ENCODE measurements at places on chromosomes 16 and 17.

DNA sequence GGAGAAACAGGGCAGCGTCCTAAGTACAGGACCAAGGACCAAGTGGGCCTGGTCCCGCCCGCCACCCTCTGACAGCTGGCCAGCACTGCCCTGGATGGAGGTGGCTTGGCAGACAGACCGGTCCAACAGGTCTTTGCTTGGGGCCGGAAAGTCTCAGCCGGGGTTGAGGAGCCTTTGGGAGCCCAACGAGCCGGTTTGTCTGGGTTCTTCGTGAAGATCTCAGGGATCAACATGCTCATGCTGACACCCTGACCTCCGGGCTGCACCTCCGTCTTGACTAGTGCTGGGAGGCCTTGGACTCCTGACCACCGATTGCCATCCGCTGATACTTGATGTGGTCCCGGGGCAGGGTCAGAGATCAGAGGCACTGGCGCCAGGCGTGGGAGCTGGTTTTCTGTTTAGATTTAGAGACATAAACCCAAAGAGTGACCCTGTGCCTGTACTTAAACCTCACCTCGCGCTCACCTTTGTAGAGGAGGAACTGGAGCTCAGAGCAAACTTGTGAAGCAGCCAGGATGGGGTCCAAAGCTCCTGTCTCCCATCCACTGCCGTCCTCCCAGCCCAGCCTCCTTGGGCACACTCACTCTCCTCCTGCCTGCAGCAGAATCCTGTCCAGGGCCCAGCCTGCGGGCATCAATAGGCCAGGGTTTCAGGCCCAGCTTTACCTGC lies 92.1 kb upstream of the GSE1 start:
- DNase-seq: no peak

- DNase-seq: no peak
Observed at GRCh38 chr17:30347488-30347887, 13.6 kb upstream of the TMIGD1 start.

GRCh38 chr16:14181371-14182050 lies 110.4 kb downstream of the MRTFB start:
- no peak for DNase-seq

DNA sequence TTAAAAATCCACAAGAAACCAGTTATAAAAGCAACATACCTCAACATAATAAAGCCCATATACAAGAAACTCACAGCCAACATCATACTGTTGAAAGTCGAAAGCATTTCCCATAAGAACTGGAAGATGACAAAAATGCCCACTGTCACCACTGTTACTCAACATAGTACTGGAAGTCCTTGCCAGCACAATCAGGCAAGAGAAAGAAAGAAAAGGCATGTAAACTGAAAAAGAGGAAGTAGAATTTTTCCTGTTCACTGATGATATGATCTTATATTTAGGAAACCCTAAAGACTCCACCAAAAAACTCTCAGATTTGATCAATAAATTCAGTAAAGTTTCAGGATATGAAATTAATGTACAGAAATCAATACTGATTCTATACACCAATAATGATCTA lies 45.1 kb downstream of the AHSP start:
- no peak for DNase-seq

GRCh38 chr16:55737318-55737717 lies 81.5 kb downstream of the SLC6A2 start:
- no peak for DNase-seq

- no peak for DNase-seq
Observed at GRCh38 chr17:66255527-66255971, 26.3 kb upstream of the APOH start.

GRCh38 chr17:75695830-75696271 lies 25.4 kb upstream of the ITGB4 start:
- DNase-seq: no peak
